ENCODE measurements at places on chromosomes 1 and 21. TPM values are rescaled to one million over a fixed set of nuclear protein-coding genes. Genes with fewer than 3 reads are reported as not detected.

CLEC20A gene
- total RNA-seq = not detected

- peak; percentile 36 for DNase-seq
These were observed 4.4 kb downstream of the ELOVL1 start for GRCh38 chr1:43363283-43363934.

DNA sequence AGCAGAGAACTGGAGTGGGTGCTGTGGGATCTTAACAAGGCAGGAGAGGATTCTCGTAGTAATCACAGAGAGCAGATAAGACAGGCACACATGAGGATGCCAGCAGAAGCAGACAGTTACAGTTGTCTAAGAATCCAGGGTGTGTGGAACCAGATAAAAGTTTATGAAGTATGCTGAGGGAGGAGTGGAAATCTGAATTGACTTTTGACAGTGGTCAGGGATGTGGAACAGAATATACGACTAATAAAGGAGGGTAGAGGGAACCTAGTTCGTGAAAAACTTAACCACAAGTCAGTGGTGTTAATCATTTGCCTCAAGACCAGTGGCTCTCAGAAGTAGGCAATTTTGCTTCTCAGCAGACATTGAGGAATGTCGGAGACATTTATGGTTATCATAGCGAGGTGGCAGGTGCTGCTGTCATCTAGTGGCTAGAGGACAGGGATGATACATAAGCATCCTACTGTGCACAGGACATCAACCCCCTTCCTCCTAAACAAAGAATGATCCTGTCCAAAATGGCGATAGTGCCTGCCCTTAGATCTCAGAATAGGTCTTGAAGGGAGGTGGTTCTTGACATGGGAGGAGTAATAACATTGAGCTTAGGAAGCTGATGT, 3.0 kb downstream of the LRRC8D start:
- no peak for DNase-seq

DNA sequence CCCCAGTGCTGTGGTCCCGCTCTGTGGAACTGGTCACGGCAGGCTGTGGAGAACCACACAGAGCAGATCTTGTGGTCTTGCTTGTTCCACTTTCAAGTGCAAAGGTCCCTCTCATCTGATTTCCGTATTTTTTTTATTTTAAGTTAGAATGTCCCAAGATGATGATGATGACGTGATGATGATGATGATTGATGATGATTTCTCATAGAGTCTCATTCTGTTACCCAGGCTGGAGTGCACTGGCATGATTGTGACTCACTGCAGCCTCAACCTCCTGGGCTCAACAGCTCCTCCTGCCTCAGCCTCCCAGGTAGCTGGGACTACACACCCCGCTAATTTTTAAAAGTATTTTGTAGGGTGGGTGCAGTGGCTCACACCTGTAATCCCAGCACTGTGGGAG, 12.2 kb downstream of the EVA1C start:
- DNase-seq = peak; percentile 50

DNA sequence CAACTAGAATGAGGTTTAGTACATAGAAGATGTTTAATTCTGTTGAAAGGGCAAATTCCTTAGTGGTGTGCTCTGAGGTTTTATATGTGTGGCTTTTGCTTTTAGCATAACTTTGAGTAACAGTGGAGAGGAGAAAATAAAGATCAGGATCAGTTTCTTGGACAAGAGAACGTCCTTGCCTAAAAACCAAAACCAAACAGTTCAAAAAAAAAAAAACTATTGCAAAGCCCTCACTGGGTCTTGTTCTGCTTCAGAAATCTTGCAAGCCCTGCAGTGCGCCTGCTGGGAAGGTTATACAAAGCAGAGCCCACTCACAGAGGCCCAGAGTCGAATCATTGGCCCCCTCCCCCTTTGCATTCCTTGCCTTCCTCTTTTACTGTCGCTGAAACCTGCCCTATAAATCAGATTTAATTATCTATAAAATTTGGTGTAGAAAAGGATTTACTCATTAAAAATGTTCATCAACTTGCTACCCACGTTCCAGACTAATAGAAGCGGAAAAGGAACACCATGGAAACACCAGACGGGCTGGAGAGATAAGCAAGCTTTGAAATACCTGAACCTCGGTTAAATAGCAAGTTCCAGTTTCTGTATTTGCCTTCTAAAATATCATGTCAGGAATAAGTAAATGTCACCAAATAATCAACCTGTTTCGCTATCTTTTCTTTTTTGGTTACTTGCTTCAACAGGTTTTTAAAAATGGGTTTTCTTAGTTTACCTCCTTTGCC, 201.6 kb upstream of the PTBP2 start:
- DNase-seq = no peak

CASQ2 gene
- not detected for total RNA-seq

- DNase-seq = no peak
These were observed 99.5 kb upstream of the DUSP10 start for GRCh38 chr1:221841251-221841982.

GRCh38 chr1:109657970-109658369, 2.1 kb downstream of the GSTM4 start:
- no peak for DNase-seq

C1QC gene
- total RNA-seq = not detected

GRCh38 chr1:24695202-24695974, 49.9 kb upstream of the CLIC4 start:
- DNase-seq = no peak

DMRTA2 gene
- total RNA-seq = not detected

ADCY10 gene
- total RNA-seq = not detected

GRCh38 chr1:10236405-10237156, 26.2 kb downstream of the KIF1B start:
- no peak for DNase-seq

- no peak for DNase-seq
These were observed 9.0 kb upstream of the TBX19 start for GRCh38 chr1:168271636-168272035.

PCSK9 gene
- 0.03 TPM for total RNA-seq

GRCh38 chr1:107599220-107599619, 365.8 kb downstream of the VAV3 start:
- no peak for DNase-seq

ARHGEF16 gene
- total RNA-seq = 0.05 TPM

GRCh38 chr1:19762175-19762779, 37.4 kb downstream of the TMCO4 start:
- DNase-seq = peak; percentile 23

DNA sequence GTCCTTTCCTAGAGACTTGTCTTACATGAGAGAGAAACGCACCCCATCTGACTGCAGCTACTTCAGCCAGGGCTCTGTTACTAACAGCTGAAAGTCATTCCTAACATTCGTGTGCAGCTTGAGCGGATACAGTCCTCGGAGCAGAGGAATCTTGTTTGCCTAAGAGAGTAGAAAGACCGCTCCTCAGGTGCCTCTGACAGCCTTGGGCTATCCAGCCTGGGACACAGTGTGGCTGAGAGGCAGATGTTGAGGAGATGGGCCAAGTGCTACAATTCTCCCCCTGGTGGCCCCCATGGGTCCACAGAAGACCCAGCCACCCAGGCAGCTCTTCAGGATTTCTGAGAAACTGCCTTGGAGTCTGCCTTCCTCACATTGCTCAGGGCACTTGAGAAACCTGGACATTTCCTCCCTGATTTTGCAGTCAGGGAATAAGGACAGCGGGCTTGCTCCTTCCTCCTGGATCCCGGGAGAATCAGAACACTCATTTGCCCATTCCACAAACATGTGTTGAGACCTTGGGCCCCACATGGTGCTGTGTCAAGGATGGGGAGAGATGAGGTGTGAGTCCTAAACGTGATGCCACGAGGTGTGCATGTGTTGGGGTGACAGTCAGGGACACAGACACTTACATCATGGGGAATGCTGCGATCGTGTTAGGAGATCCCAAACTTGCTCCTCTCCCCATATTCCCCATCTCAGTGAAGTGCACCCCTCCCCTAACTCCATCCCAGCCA, 13.1 kb downstream of the TRIM62 start:
- DNase-seq = no peak

GRCh38 chr1:44135886-44136285, 5.5 kb downstream of the KLF18 start:
- DNase-seq = no peak

DNA sequence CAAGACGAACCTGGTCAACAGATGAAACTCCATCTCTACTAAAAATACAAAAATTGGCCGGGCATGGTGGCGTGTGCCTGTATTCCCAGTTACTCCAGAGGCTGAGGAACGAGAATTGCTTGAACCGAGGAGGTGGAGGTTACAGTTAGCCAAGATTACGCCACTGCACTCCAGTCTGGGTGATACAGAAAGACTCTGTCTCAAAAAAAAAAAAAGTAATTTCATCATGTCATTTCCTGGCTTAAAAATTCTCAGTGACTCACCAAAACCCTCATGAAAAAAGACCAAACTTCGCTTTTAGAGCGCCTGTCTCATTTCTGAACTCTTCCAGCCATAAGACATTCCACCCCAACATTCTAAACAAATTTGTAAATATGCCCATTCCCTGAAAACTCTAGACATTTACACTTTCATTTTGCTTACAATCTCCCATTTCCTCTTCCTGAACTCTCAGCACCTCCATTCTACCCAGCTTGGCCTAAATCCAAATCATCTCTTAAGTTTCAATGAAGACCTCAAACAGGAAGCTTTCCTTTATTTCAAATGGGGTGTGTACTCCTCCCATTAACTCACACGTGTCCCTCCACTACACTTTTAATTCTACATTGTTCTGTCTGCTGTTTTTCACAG, 50.5 kb upstream of the PRRC2C start:
- DNase-seq = peak; percentile 93

- DNase-seq = no peak
These were observed 1.5 kb downstream of the CEPT1 start for GRCh38 chr1:111141245-111142220.

DNA sequence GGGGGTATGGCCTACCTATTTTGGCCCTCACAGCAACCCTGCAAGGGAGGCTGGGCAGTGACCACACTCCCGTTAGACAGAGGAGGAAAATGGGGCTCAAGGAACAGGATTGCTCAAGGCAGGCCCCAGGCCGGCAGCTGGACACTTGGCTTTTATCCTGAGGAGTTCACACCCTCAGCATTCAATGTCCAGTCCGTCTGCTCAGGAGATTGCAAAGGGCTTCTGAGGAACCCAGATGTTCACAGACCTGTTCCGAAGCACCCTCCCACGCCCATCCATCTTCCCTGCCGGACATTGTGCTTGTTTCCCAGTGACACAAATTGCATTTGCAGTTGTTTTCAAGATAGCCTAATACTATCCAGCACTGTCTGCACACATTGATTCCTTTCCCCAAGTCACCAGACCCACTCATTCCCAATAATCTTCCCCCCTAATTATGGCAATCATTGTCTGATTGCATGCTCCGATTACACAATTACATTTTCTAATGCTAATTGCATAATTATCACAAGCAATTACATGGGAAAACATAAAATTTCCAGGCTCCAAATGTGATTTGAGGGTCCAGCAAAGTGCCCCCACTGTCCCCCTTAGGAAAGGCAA, 4.3 kb upstream of the UBL4B start:
- no peak for DNase-seq

DNA sequence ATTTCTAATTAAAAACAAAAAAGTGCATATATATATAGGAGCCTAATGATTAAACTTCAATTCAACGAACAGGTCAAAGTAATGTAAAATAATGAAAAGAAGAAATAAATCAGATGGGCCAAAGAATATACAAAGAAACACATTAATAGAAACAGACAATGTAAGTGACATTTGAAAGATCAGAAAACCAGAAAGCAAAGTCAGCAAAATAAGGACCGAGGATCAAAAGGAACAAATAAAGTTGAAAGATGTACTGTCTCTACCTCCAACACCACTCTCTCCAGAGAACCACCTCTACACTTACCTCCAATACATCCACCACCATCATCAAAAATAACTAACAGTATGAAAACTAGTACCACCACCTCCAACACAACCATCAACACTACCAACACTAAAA, 1226.3 kb upstream of the NCAM2 start:
- no peak for DNase-seq

ARV1 gene
- 34.7 TPM for total RNA-seq

DNA sequence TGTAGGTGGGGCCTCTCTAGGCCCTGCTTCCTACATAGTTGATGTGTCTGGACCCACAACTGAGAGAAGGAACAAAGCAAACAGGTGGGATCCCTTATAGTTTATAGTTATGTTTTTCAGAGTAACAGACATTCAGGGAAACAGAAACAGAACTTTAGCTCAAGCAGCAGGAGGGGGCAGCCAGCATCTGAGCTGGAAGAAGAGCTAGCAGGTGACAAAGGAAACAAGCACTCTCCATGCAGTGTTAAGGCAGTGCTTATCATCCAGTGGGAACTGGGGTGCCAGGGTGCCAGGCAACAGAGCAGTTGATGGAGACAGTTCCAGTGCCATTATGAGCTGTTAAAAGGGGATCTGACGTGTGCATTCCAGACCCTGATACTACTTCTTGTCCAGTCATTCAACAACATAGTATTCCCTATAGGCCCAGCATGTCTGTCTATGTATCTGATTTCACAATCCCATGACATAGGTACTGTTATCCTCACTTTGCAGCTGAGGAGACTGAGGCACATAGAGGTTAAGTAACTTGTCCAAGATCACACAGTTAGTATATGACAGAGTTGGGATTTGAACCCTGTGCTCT, 13.5 kb downstream of the HIVEP3 start:
- DNase-seq = no peak

GRCh38 chr1:112465122-112465521, 43.6 kb upstream of the WNT2B start:
- DNase-seq = peak; percentile 64
